Anterior cingulate cortex (tissue), 58 donors: ENCODE measurements at places on chromosomes 6 and 20.

DNA sequence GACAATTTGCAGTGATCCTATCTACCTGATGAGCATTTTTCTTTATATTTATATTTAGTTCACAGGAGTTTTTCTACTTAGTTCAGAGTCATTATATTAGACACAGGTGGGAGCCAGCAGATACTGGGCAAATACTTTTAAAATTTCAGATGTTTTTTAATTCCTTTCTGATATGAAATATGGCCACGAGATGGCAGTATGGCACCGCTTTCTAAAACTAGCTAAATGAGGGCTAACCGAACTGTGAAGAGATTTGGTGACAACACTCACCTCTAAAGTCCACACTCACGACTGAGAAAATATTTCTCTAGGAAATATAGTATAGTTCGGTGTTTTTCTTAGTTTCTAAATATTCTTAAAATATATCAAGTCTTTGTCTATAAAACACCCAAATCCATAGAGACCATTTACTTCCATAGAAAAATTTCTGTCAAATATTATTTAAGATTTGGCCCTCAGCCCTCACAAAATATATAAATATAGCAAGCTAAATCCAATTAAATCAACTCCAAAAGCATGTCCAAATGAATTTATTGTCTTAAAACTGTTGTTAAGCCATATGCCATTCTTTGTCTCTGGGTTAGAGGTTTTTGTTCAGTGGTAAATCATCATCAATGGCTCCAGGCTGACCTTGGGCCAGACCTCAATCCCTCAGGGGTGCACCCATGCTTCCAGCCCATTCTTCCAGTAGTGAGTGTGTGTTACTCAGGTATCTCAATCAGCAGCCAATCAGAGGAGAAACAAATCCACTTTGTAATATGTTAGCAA is 63.6 kb downstream of the HUS1B start:
- peak; percentile 60 for DNase-seq

DNA sequence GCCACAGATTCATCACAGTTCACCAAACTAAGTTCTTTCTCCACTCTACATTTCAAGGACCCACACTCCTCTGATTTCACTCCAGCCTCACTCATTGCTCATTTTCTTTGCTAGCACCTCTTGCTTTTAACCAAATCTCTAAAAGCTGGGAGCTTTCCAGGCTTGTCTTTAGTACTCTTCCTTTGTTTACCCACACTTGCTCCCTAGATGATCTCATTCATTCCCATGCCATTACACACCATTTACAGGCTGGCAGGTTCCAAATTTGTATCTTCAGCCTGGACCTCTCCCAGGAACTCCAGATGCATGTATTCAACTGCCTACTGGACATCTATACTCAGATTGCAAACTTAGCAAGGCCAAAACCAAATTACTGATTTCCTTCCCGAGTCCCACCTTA is 5.3 kb upstream of the GUCA1B start:
- no peak for DNase-seq

- no peak for DNase-seq
These were observed 19.1 kb upstream of the PRDM1 start for GRCh38 chr6:106066989-106067388.

DNA sequence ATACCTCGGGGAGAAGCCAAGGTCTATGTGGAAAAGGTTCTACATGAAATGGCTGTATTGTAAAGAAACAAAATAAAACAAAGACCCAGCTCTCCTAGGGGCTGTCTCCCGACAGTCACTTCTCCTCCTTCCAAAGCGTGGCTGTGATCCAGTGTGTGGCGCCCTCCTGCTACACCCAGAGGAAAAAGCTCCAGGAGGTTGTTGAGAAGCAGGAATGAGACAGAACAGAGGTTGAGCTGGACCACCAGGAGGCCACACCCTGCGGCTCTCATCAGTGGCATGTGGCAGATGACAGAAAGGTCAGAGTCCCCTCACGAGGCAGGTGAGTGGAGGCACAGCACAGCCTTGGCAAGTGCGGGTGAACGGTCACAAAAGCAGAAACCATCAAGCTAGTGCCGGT is 236.0 kb downstream of the TBXT start:
- DNase-seq: no peak

DNA sequence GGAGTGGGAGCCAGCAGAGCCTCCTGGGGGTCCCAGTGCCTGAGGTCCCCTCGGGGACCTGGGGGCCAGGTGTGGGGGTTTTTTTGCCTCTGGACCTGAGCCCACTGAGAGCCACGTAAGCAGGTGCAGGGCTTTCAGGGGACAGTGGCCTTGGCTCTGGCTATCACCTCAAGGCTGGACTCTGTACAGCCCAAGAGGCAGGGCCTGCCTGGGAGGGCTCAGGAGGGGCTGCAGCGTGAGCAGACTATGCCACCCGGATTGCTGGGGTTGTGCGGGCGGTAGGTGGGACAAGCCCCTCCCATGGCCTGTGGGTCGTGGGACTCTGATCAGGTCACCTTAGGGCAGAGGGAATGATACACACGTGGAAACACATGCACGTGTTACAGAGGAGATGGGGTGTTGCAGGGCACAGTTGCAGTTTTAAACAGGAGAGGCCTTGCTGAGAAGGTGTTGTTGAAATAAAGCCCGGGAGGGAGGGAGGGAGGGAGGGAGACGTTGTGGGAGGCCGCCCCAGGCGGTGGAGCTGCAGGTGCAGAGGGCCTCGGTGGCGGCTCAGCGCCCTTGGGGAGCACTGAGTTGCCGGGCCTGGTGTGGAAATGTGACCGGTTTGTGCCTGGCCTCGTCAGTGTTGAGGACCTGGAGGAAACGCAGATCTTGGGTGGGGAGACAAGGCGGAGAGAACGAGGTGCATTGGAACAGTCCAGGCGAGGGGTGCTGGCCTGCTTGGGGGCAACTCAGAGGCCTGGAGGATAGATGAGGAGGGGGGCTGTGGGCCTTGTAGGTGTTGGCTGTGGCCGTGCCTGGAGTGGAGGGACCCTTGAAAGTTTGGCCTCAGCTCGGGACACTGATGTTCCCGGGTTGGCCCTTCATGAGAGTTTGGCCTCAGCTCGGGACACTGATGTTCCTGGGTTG is 2.3 kb downstream of the TCEA2 start:
- no peak for DNase-seq

DNA sequence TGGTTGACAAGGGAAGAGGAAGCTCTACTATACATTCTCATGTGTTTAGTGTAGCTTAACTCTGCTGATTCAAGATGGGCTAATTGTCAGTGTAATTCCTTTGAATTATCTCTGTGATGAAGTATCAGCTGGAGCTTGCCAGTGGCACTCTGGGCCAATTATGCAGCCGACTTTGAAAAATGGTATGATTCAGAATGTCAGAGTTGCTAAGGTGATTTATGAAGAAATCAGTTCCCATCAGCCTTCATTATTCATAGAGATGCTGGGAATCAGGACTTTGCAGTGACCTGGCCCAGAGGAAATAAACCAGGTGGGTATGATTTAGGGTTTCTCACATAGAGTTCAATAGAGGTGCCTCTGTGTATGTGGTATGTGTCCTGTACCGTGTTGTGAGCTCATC is 33.4 kb downstream of the KCNS1 start:
- DNase-seq: no peak

- DNase-seq: no peak
These were observed 3.4 kb downstream of the CST9L start for GRCh38 chr20:23564927-23565326.

DNA sequence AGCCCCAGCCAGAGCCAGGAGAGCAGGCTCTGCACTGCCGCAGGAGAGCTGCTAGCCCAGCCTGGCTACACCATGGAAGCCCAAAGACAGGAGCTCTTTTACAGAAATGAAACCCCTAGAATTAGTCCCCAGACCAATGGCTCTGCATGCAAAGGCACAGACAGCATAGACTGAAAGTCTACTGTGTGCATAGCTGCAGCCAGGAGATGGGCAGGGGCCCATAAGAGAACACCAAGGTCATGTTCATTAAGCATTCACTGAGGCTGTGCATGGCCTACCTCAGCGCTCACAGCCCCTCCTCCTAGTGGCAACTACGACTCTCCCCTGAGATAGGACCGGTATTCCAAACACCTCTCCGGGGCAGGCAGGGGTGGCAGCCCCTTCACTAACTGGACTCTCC is 34.9 kb downstream of the SNX5 start:
- DNase-seq: no peak

GRCh38 chr20:59581993-59582679 is 22.2 kb upstream of the PHACTR3 start:
- DNase-seq: no peak

DNA sequence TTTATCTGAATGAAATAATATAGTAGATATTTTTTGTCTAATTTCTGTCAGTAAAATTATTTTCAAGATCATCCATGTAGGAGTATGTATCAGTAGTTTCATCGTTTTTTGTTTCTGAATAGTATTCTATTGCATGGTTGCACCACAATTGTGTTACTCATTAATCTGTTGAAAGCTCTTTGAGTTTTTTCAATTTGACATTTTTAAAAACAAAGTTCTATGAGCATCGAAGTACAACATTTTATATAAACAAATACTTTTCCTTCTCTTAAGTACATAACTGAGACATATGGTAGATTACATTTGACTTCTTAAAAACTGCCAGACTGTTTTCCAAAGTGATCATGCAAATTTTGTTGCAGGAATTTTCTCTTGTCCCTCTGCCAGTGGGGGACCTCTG is 1113.1 kb upstream of the CITED2 start:
- no peak for DNase-seq

DNA sequence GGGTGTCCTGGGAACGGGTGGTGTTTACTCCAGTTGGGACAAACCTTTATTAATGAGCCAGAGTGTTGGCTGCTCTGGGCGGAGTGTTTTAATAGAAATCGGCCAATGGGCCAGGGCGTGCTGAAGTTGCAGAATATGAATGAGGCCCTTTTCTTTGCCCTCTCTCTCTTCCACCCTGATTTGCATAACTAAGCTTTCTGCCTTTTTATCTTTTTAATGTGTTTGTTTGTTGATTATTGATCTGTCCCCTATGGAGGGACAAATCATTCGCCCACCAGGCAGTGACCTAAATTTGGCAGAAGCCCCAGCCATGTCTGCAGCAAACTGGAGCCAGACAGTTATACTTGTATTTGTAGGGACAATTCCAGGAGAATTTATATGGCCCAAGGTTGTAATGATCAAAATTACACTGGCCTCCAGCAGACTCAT is 420.9 kb downstream of the PREX1 start:
- DNase-seq: no peak

DNA sequence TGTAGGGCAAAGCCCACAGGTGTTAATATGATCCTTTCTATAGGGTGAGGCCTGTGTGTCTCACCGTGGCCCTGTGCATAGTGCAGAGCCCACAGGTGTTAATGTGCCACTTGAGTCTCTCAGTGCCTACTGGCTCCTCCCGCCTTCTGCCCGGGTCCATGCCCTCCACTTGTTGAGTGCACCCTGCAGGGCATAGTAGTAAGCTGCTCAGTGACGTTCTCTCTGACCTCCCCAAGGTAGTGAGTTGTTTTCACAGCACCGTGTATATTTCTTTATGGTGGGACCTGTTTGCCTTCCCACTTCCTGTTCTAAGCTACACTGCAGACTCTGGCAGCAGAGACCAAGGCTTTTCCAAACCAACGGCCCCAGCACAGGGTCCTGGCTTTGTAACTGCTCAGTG is 64.5 kb upstream of the SLC22A1 start:
- no peak for DNase-seq

- DNase-seq: peak; percentile 73
These were observed 1.1 kb downstream of the PTPRK start for GRCh38 chr6:128519132-128519930.

GRCh38 chr6:150613269-150613668 is 13.6 kb downstream of the PLEKHG1 start:
- DNase-seq: no peak

GRCh38 chr6:11847515-11848345 is 69.1 kb upstream of the ADTRP start:
- no peak for DNase-seq

DNA sequence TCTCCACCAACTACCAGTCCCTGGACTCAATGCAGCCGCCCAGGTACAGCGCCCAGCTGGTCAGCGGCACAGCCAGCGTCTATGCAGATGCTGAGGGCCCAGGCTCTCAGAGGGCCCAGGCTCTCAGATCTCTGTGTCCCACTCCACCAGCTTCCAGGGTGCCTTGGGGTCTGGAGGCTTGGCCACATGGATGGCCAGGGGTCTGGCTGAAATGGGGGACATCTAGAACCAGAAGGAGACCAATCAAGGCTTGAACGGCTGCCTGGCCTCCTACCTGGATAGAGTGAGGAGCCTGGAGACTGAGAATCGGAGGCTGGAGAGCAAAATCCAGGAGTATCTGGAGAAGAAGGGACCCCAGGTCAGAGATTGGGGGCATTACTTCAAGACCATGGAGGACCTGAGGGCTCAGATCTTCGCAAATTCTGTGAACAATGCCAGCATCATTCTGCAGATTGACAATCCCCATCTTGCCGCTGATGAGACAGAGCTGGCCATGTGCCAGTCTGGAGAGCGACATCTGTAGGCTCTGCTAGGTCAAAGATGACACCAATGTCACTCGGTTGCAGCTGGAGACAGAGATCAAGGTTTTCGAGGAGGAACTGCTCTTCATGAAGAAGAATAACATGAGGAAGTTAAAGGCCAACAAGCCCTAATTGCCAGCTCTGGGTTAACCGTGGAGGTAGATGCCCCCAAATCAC is 44.1 kb upstream of the GRM4 start:
- no peak for DNase-seq

- DNase-seq: no peak
These were observed 6.8 kb upstream of the ADTRP start for GRCh38 chr6:11785415-11785773.

- peak; percentile 51 for DNase-seq
These were observed 8.8 kb upstream of the NDRG3 start for GRCh38 chr20:36754656-36755222.

GRCh38 chr6:158018851-158019361 is 37.2 kb downstream of the SYNJ2 start:
- no peak for DNase-seq

- DNase-seq: no peak
These were observed 861.1 kb downstream of the DHX35 start for GRCh38 chr20:39823224-39823623.

- no peak for DNase-seq
These were observed 73.8 kb upstream of the MPC1 start for GRCh38 chr6:166456395-166457156.

DNA sequence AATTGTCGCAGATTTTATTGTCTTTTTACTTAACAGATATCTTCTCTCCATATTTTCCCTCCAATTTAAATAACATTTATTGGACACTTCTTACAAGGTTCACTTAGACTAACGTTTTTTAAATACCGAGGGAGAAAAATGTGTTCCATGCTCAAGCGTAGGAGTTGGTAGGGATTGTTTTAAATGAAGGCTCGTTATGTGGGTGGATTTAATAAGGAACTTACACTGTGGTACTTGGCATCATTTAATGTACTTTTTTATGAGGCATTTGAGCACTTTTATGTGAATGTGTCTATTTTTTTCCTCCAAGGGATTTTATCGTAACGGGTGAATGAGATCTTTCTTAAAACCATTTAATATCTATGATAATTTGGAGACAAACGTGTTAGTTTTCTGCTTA is 125.0 kb upstream of the MTHFD1L start:
- peak; percentile 19 for DNase-seq
